ENCODE measurements at places on chromosomes 11 and 22.

DNA sequence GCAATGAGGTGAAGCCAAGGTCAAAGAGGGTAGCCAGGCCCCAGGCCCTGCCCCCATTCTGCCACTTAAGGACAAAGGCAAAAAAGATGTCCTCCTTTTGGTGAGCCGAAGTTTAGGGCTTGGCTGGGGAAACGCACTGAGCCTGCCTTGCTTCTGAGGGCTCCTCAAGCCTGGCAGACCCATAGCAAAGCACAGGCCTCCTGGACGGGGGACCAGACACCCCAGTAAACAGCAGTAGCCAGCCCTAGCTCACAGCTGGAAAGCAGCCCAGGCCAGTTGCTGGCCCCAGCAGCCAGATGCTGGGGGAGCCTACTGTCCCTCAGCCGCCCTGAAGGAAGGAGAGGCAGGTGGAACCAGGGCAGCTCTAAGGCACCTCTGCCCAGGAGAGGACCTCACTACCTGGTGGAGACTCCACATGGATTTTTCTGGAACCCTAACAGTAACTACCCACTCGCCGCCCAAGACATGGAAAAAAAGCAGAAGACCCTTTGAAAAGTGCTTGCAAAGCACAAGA, 3.8 kb upstream of the PYGM start:
- DNase-seq, result no peak

- no peak for DNase-seq
Observed at GRCh38 chr11:1778141-1778911, 14.6 kb upstream of the CTSD start.

- DNase-seq, result peak; percentile 22
Observed at GRCh38 chr11:75820645-75821044, 5.6 kb downstream of the UVRAG start.

GRCh38 chr22:50529416-50529896, 356 bp downstream of the TYMP start:
- DNase-seq, result no peak

DNA sequence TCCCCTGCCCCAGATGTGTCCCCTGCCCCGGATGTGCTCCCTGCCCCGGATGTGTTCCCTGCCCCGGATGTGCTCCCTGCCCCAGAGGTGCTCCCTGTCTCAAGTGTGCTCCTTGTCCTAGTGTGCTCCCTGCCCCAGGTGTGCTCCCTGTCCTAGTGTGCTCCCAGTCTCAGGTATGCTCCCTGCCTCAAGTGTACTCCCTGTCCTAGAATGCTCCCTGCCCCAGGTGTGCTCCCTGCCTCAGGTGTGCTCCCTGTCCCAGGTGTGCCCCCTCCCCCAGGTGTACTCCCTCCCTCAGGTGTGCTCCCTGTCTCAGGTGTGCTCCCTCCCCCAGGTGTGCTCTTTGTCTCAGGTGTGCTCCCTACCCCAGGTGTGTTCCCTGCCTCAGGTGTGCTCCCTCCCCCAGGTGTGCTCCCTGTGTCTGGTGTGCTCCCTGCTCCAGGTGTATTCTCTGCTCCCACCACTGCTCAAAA, 48.7 kb upstream of the RASD2 start:
- no peak for DNase-seq

- no peak for DNase-seq
Observed at GRCh38 chr11:3010521-3011275, 18.6 kb upstream of the NAP1L4 start.

- DNase-seq, result no peak
Observed at GRCh38 chr22:27748751-27749191, 52.8 kb downstream of the MN1 start.

DNA sequence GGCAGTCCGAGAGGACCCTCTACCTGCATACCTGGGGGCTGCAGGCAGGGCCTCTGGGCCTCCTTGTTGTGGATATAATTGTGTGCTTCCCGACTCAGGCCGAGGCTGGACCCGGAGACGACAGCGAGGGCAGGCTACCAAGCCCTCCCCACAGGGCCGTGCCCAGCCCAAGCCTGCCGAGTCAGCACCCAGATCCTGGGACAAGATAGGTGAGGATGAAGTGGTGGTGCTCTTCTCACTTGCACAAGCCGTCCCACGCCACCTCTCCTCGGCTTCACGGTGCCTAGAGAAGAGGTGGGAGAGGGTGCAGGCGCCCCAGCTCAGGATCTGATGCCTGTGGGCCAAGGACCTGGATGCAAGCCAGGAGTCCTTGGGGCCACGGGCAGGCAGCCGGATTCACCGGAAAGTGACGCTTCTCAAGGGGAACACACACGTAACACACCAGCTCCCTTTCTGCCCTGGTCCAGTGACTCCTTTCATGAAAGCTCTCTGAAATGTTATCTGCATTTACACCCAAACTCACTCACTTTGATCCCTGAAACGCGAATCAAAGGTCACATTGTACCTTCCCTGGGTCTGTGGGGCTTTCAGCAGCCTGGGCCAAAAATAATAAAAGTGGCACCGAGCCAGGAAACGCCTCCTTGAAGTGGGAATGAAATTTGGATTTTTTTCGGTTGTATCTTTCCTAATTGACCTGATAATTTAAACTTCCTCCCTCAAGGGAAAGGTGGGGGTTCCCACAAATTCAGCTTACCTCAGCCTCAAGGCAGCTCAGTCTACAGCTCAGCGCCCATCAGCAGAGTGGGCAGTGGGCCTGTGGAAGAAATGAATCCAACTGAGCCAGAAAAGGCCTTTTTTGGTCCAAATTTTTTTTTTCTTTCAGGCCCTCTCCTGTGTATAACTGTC, 1.1 kb upstream of the GNB1L start:
- DNase-seq, result no peak

DNA sequence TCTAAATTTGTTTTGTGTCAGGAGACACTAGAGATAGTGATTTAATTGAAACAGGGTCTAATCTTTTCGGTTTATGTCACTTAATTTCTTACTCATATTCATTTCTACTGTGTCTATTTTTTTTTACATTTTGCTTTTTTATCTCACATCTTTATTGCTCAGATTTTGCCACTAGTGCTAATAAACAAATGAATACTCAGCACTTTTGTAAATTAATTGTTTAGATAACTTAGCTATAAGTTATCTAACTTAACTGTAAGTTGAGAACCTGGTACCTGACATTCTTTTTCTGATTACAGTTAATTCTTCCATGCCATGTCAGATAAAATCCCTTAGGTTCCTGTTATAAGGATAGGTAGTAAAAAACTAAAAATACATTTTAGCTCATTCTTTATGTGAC, 22.1 kb upstream of the OR5M8 start:
- DNase-seq, result no peak

DNA sequence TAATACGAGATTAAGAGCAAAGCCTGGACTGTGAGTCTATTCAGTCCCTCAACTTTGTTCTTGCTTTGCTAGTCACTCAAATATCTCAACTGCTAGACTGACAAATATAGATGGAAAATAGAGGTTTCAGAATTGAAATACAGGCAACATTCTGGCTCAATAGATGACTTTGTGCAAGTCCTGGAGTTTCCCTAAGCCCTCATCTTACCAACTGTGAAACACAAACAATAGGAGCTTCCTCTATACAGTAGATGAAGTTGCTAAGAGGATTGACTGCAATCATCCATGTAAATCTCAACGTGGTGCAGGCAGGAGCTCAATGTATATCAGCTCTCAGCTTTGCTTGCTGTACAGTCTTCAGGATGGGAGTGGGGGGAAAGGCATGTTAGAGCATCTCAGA, 6.2 kb upstream of the MPEG1 start:
- DNase-seq, result no peak

GRCh38 chr11:44007481-44008087, 40.2 kb upstream of the ACCSL start:
- DNase-seq, result no peak

GRCh38 chr11:47215366-47215910, 664 bp downstream of the DDB2 start:
- no peak for DNase-seq

GRCh38 chr11:67300256-67300755, 3.0 kb upstream of the SSH3 start:
- no peak for DNase-seq

Data from HFFc6 (cell line).